GM23248 (cell line): ENCODE measurements at places on chromosomes 2 and 18. TPM values are rescaled to one million over a fixed set of nuclear protein-coding genes. Genes with fewer than 3 reads are reported as not detected.

GNAL gene
- 0.16 and 0.19 TPM in 2 replicates for polyA plus RNA-seq

COL6A3 gene
- 344 and 350 TPM in 2 replicates for polyA plus RNA-seq

IL1RL2 gene
- 1.2 and 2.0 TPM in 2 replicates for polyA plus RNA-seq

EFHD1 gene
- polyA plus RNA-seq: not detected in 2 replicates

REG3G gene
- polyA plus RNA-seq: not detected in 2 replicates

CRYGD gene
- polyA plus RNA-seq: not detected in 2 replicates

CNDP2 gene
- 72.2 and 72.7 TPM in 2 replicates for polyA plus RNA-seq

DYSF gene
- 0.25 and 0.42 TPM in 2 replicates for polyA plus RNA-seq

MPP4 gene
- polyA plus RNA-seq: 3.5 and 3.6 TPM in 2 replicates

AQP4 gene
- polyA plus RNA-seq: not detected in 2 replicates

REV1 gene
- polyA plus RNA-seq: 14.4 and 15.1 TPM in 2 replicates
